ENCODE measurements at places on chromosomes 5 and 9.
A peak's percentile ranks its signal among the peaks of the same experiment; 100 is the strongest.

DNA sequence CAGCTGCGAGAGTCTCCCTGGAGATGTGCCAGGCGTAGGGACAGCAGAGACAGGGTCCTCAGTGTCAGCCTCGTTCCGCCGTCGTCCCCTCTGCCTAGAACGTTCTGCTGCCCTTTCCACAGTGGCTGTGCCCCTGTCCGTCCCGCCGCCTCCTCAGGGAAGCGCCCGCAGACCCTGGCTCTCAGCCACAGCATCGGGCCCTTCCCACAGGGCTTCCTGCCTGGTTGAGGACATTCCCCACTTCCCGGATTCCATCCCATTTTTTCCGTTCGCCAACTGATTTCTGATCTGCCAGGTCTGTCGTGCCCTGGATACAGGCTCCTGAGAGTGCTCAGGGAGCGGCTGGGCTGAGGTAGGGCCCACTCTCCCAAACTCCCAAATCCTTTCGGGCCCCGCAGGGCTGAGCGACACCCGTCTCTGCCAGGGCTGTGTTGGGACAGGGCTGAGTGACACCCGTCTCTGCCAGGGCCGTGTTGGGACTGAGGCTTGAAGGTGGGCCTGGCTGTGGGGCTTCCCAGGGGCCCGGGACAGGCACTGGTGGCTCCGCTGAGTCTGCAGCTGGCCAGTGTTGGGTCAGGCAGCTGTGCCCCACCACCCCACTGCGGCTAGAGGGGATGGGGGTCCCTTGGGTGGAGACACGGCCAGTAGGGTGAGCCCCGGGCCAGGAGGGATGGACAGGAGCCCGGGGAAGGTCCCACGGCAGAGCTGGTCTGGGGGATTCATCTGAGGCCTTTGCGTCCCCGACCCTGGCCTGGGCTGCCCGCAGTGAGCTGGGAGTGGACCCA is 15.9 kb downstream of the DNLZ start:
- no peak for DNase-seq

GRCh38 chr5:2754581-2755075 is 3.2 kb upstream of the IRX2 start:
- no peak for DNase-seq

DNA sequence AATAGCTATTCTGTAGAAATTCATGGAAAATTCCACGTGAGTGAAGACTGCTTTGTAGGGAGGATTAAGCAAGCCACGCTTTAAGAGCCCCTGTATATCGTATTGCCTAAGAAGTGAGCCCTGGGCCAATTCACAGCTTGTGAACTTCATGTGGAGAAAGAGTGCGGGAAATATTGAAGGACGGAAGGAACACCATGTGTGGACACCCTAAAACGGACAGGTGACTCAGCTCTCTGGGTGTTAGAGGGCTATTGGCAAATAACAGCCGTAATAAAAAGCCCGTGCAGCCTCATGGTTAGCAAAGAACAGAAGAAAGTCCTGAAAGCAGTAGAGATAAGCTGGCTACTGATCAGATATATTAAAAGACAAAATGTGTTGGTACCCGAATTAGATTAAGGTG is 26.4 kb downstream of the ZNF366 start:
- DNase-seq = no peak

DNA sequence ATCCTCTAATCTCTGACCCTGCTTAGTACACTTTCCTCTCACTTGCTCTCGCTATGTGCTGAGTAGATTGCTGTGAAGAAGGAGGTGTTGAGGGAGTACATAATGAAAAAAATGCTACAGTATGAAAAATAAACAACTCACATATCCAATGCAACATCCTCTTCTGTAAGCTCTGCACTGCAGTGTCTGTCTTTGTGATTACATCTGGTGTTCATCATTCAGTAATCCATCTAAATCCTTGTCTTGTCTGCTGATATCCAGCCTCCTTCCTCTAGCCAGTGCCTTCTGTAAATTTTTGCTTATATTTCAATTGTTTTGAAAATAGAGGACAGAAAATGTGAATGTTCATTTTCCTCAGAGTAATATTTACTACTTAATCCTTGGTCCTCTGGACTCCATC is 57.4 kb upstream of the CDH12 start:
- DNase-seq = no peak

DNA sequence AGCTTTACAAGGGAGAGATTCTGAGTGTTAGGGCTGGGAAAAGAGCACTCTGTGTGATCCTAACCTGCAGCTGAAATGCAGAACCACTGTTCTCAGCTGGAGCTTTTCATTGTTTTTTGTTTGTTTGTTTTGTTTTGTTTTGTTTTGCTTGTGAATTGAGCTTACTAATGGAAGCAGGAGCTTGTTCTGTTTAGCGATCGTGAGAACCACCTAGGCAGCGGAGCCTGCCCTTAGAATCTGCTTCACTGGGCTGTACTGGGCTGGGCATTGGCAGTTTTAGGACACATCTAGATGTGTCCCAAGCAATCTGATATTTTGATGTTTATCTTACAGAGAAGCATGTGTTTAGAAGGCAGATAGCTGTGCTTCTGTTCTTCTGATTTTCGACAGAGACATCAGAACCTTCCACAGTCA is 14.3 kb downstream of the SYK start:
- no peak for DNase-seq

DNA sequence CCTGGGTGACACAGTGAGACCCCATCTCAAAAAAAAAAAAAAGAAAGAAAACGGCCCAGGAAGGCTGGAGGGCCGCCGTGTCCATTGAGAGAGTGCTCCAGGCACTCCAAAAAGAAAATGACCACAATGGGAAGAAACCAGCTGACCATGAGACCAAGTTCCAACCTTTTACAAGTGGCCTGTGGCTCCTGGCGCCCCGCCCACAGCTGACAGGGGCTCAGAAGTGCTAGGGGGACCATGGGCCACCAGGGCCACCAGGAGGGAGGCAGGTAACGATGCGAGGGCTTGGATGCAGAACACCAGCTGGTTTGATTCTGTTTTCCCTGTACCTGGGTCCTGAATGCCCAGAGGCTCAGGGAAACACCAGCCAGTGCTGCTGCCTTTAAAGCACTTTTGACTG is 34.6 kb downstream of the FXN start:
- DNase-seq = no peak

DNA sequence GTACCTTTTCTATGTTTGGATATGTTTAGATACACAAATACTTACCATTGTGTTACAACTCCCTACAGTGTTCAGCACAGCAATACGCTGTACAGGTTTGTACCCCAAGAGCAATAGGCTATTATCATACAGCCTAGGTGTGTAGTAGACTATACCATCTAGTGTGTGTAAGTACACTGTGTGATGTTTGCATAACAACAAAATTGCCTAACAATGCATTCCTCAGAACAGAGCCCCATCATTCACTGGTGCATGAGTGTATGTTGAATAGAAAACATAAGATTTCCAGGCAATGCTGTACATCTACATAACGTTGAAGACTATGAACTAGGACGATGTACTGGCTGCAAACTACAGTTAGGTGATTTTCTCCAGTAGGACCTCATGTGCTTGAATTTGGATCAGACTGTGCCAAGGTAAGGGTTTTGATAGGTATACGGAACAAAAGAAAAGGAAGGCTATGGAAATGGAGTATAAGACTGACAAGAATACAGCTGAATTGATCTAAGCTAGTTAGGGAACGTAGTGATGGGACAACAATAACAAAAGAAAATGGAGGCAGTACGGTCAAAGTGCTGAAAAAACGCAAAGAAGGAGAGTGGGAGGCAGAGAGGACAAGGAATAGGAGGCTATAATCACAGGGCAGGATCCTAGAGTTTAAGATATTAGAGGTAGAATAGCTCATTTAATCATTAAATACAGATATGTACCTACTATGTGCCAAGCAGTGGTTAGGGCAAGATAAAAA is 46.9 kb downstream of the FNIP1 start:
- no peak for DNase-seq

GRCh38 chr5:66922881-66923280 is 273.7 kb downstream of the CD180 start:
- DNase-seq = no peak

GRCh38 chr9:94860678-94861588 is 134.4 kb downstream of the AOPEP start:
- no peak for DNase-seq

DNA sequence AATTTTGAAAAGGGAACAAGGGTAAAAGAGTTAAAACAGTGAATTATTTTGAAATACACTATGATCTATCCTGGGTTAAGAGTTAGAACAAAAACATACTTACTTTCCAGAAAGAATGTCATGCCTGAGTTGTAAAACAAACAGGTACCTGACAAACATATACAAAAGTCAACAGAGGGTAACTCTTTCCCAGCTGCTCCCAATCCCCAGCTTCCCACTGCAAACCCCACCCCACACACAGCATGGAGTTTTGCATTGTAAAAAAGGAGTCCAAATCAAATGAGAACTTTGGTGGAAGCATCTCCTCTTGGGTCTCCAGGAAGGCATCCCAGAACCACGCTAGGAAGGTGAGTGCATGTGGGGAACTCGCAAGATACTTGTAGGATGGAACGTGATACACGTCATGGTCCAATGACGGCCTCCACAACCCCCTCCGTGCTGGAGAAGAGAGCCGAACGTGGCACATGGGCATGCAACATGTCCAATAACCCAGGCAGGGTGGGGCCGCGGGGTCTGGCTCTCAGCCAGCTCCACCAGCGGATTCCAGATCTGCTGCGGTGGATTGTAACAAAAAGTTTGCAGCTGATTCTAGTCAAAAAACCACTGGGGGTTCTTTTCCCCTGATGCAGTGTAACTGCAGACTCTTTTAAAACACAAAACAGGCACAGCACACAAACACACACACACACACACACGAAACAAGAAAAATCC is 55.8 kb downstream of the EPB41L4B start:
- no peak for DNase-seq

GRCh38 chr5:100683881-100684280 is 148.7 kb downstream of the FAM174A start:
- no peak for DNase-seq

DNA sequence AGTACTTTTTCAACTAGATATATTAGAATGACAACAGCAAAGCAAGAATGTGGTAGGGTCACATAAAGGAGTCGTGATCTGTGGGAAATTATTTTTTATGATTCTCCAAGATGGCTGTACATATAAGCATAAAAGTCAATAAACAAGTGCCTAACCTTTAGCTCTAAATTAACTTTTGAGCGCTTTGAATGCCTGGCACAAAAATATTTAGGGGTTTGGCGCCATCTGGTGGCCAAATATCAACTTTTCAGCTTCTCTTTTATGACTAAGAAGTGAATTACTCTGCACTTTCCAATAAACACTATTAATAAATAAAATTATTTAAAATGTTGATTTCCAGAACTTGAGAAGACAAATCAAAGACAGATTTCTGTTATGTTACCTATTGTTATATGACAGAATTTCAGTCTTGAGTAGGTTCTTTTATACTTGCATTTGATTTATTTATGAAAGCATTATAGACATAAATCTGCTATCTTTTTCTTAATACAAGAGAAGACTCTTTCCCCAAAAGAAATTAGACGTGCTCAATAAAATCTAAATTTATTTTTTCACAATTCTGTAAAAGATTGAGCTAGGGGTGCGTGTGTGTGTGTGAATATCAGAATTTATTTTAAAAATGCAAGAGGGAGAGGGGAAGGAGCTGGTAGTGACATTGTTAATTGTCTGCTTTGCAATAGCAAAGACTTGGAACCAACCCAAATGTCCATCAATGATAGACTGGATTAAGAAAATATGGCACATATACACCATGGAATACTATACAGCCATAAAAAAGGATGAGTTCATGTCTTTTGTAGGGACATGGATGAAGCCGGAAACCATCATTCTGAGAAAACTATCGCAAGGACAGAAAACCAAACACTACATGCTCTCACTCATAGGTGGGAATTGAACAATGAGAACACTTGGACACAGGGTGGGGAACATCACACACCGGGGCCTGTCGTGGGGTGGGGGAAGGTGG is 36.7 kb upstream of the ARRDC3 start:
- peak; percentile 76 for DNase-seq

Measured in RKO (cell line).